ENCODE measurements at places on chromosomes 6 and 20.

DNA sequence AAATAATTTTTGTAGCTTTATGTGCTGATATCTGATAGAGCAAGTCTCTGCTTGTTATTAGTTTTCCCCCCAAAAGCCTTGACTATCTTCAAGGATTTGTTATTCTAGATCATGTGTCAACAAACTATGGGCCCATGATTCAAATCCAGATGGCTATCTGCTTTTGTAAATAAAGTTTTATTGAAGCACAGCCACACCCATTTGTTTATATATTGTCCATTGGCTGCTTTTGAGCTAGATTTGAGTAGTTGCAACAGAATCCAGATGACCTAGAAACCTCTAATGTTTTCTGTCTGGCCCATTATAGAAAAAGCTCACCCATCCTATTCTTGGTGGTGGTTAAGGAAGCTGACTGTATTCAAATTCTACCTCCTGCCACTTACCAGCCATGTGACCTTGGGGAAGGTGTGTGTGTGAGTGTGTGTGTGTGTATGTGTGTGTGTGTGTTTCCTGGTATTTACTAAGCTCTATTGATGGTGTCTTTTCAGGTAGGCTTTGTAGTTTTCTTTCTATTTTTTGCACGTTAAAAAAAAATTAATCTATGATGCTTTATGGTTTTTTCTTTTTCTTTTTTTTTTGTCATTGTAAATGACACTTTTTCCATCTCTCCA, 1.3 kb upstream of the GTSF1L start:
- DNase-seq: no peak

GRCh38 chr6:163738304-163738703, 323.8 kb downstream of the QKI start:
- no peak for DNase-seq

- DNase-seq: no peak
Measured at GRCh38 chr6:21208081-21208795, 385.3 kb upstream of the SOX4 start.

DNA sequence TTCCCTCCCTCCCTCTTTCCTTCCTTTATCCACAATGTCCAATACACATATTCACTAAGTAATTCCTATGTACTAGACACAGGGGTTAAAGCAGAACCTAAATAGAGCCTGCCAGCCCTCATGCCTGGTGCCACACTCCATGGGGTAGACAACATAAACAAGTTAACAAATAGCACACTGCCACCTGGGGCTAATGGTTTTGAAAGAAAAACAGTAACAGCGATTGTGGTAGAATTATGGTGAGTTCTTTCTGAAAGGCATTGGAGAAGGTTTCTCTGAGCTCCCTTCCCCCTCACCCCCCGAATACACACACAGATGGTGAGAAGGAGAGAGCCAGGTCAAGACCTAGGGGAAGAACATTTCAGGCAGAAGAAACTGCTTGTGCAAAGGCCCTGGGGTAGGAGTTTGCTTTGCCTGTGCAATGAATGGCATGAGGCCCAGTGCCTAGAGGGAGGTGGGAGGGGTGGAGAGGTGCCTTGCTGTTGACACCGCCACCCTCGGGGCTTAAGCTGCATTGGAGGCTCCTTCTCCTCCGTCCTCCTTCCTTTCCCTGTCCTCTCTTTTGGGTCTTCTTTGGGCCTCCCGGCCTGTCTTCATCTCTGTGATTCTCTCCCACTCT, 502.4 kb upstream of the SULF2 start:
- no peak for DNase-seq

- DNase-seq: no peak
Measured at GRCh38 chr20:11261533-11262000, 587.8 kb upstream of the JAG1 start.

- DNase-seq: no peak
Measured at GRCh38 chr6:130964289-130964688, 98.8 kb downstream of the EPB41L2 start.

- no peak for DNase-seq
Measured at GRCh38 chr6:105533301-105533700, 130.4 kb upstream of the PREP start.

Data from T-helper 9 cell (primary cell).